ENCODE measurements at places on chromosomes 12 and 14.

DNA sequence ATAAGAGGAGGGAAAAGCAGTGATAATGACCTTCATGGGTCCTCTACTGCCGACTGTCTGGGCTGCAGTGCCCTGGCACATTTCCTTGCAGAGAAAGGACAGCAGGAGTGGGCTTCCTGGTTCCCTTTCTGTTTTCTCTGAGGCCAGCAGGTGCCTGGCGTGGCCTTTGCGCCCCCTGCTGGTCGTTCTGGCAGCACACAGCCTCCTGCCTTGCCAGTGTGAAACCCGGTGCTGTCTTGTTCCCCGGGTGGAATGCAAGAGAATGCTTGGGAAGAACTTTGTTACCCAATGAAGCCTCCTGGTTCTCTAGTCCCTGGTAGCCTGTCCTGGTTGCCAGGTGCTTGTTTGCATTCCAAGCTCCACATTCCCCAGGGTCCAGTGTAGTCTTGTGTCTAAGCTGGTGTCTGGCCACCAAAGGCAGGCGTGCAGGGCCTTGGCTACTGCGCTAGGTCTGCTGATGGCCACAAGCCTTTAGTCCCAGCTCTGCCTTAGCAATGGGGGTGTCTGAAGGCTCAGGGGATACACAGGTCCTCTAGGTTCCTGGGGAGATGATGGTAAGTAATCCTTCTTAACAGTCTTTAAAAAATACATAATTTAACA lies 1392.4 kb upstream of the TMEM132C start:
- no peak for DNase-seq

DNA sequence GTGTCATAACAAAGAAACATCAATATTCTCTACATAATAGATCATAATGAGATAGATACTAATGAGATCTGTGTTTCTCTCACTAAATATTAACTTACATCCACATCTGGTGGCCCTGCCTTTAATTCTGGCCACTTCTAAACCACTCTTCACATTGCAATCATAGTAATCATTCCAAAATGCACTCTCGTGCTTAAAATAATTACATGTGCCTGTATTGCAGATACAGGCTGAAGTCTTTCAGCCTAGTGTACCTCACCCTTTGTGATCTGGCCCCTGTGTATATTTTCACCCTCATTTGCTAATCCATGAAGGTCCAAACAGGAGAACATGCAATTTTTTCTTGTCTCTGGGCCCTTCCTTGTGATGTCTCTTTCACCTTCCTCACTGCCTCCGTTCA lies 108.0 kb downstream of the LIN7A start:
- DNase-seq, result no peak

DNA sequence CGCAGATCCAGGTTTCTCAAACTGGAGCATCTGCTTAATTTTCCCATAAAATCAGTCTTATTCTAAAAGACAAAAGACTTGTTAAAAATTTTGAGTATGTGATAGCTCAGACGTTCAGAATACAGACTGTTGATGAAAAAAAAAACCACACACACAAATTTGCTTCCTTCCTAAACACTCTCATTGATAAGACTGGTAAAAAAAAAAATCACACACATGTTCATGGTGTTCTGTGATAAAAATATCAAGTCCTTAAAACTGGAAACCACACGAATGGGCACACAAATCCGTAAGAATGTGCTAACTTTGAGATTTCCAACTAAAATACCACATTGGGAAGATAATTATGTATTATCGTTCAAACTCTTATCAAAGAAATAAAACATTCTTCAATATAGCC lies 6.7 kb upstream of the ARID4A start:
- DNase-seq, result no peak

- DNase-seq, result no peak
Observed at GRCh38 chr12:121428883-121429282, 29.0 kb downstream of the RNF34 start.

- no peak for DNase-seq
Observed at GRCh38 chr14:105255021-105255507, 6.7 kb downstream of the BTBD6 start.

GRCh38 chr12:96237465-96238077 lies 43.4 kb downstream of the ELK3 start:
- DNase-seq, result peak; percentile 88

DNA sequence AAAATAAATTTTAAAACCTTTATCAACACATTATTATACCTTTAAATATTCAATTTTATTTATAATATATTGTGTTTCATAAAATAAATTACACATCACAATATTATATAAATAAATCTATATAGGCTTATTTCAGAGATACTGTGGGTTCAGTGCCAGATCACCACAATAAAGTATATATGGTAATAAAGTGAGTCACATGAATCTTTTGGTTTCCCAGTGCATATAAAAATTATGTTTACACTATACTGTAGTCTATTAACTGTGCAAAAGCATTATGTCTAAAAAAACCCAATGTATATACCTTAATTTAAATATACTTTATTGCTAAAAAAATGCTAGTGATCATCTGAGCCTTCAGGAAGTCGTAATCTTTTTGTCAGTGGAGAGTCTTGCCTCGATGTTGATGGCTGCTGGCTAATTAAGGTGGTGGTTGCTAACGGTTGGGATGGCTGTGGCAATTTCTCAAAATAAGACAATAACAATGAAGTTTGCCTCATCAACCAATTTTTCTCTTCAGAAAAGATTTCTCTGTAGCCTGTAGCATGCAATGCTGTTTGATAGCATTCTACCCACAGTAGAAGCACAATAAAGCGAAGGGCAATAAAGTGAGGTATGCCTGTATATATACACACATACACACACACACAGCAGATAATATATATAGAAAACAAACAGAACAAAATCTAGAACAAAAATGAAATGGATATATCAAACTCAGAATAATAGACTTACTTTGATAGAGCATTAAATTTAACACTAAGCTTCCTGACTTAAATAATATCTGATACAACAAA lies 32.4 kb downstream of the CCDC59 start:
- DNase-seq, result no peak

DNA sequence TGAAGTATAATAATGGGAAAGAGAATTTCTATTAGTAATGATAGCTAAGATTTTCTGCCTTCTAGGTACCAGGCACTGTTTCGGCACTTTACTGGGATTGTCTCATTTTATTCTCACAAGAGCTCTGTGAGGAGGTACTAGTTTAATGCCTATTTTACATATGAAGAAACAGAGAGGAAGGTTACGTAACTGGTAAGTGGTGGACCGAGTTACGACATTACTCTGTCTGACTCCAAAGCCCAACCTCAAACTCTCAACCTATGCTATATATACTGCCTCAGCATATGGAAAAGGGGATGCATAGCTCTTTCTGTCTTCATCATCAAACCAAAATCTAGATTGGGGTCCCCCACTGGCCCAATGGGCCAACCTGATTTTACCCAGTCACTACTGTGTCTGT lies 133.5 kb downstream of the KTN1 start:
- no peak for DNase-seq

DNA sequence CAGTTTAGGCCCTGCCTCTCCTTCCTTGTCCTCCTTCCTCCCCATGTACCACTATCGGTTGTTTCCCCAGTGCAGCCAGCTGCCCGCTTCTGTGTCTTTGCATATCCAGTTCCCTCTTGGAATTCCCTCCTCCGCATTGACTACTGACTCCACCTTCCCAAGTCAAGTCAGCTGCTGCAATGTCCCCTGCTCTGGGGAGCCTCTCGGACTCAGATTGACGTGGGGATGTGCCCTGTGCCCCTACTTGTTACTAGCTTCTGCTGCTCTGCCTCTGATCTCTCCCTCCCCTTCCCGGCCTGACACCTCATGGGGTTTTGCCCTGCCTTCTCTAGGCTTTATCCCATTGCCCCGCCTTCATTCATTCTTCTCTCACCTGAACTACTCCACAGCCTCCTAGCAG lies 2.1 kb upstream of the CD9 start:
- DNase-seq, result no peak

GRCh38 chr12:78636231-78636855 lies 228.2 kb upstream of the SYT1 start:
- DNase-seq, result no peak

DNA sequence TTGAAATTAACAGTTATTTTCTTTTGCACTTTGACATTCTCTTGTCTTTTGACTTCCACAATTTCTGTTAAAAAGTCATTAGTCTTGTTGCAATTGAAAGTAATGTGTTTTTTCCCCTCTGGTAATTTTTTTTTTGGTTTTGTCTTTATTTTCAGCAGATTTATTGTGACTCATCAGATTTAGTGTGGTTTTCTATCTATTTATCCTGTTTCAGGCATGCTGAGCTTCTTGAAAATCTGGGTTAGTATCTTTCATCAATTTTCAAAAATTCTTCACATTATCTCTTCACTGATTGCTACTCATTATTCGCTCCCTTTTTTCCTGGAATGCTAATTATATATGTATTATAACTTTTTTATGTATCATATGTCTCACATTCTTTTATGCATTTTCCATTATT lies 15.3 kb upstream of the NTF3 start:
- DNase-seq, result no peak

DNA sequence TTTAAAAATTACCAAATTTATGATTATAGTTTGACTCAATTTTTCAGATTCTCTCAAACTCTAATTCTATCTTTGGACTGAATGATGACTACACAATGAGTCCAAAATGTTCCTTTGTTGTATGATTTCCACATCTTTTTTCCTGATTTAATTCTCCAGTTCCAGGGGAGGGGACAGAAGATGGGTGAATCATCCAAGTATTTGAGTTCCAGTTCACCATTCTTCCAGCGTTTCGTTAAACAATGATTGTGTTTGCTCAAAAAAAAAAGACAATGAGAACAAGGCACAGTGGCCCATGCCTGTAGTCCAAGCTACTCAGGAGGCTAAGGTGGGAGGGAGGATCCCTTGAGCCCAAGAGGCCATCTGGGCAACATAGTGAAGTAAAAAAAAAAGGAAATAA lies 23.8 kb downstream of the BAZ1A start:
- no peak for DNase-seq

DNA sequence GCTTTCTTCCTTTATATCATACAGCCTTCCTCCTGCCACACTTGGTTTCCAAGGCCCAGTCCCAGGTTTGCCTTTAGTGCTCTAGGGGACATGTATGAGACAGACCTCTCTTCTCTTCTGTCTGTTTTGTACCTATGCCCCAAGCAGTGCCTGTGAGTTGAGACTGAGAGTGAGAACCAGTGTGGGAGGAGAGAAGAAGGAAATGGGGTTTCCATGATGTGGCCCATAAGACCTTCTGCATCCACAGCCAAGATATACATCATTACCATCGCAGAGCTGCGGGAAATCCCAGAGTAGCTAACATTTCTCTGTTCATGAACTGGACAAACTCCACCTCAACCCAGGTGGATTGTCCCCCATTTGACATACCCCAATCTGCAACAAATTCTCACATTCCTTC lies 2.8 kb downstream of the TESPA1 start:
- DNase-seq, result no peak

DNA sequence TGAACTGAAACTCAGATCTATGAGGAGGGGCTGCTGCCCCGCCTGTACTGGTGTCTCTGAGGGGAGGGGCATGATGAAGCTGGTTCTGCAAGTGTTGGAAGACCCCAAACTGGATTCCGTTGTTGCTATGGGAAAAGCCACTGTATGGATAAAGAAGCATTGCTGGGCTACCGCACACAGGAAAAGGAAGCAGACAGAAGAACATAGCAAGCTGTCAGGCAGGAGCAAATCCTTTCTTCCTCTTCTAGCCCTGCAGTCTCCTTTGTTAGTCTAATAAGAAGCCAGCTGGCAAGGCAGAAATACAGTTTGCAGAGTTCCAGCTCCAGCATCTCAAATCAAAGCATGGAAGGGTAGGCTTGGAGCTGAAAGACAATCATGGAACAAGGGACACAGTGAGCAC lies 26.3 kb upstream of the NR1H4 start:
- no peak for DNase-seq

- no peak for DNase-seq
Observed at GRCh38 chr14:21498540-21499526, 12.3 kb downstream of the METTL3 start.

GRCh38 chr14:68279777-68280233 lies 460.2 kb downstream of the RAD51B start:
- DNase-seq, result no peak

DNA sequence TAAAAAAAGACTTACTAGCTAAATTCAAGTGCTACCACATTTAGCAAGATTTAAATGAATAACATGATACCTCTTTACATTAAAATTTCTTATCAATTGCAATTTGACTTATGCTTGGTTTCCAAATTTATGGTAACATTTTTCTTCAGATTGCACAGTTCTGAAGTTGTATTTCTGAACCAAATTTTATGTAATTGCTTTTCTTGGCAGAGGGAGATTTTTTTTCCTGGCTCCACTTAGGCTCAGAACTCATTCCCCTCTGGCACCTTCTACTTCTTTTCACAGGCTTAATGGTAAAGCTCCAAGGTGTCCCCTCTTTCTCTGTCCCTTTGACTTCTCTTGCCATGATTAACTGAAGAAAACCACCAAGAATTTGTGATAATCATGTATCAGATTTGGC lies 99.8 kb upstream of the TMTC1 start:
- DNase-seq, result no peak

Data from pulmonary artery endothelial cell (primary cell).